ENCODE measurements at places on chromosomes 5 and 9. TPM values are rescaled to one million over a fixed set of nuclear protein-coding genes. Genes with fewer than 3 reads are reported as not detected.

Gene FAM221B
- total RNA-seq, result not detected

Gene ANAPC2
- 27.1 TPM for total RNA-seq

Gene ECM2
- 7.2 TPM for total RNA-seq

Gene LHX2
- not detected for total RNA-seq

Gene TAF11L5
- total RNA-seq, result not detected

Gene NUDT12
- 8.5 TPM for total RNA-seq
